ENCODE measurements at places on chromosomes 16 and 17.

- DNase-seq: no peak
Observed at GRCh38 chr17:43967251-43967875, 13.6 kb upstream of the PYY start.

DNA sequence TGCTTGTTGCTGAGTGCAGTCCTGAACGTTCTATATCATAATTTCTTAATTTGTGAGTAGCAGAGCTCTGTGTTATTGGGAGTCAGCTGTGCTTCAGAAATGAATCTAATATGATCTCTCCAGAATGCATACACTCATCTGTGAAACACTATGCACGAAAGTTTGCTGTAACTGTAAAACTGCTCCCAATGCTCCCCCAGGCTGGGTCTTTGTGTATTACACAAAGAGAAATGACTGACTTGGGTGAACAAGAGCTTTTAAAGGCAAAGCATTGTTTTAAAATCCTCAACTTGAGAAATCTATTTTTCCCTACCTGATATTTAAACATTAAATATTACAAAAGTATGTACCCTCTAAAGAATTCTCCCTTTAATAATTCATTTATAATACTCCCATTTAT is 636.7 kb upstream of the KIF2B start:
- no peak for DNase-seq

DNA sequence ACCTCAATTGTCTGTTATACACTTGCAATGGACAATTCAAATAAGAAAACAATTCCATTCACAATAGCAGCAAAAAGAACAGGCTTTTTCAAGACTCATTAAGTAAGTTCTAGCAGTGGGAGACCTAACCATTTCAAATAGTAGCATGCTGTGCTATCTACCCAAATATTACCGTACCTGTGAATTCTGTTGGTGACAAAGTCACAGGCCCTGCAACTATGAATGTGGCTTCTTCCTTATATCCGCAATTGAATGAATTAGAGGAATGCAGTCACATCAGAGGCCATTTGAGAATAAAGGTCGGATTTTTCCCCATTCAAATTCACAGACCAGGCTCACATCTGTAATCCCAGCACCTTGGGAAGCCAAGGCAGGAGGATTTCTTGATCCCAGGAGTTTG is 800 bp upstream of the NME4 start:
- DNase-seq: no peak

DNA sequence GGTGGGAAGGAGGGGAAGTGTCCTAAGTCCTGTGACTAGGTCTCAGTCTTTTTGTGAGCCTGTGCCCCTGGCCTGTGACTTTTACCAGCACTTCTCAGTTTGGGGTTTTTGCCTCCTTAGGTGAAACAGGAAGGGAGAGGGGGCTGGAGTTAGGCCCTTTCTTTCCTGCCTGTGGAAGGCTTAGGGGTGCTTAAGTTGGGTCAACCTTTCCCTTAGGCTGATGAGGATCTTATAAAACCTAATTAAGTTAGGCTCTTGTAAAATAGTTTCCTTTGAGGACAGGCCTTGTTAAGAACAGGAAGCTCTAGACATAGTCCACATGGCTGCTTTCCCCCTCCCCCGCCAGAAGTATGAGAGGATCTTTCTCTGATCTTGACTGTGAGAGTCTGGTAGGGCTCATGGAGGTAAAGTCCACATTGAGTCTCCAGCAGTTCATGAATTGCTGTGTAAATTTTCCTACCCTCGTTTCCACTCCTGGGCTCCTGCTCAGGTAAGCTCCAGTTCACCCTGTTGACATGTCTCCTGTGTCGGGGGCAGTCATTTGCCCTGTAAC is 17.0 kb upstream of the DNASE1 start:
- no peak for DNase-seq

DNA sequence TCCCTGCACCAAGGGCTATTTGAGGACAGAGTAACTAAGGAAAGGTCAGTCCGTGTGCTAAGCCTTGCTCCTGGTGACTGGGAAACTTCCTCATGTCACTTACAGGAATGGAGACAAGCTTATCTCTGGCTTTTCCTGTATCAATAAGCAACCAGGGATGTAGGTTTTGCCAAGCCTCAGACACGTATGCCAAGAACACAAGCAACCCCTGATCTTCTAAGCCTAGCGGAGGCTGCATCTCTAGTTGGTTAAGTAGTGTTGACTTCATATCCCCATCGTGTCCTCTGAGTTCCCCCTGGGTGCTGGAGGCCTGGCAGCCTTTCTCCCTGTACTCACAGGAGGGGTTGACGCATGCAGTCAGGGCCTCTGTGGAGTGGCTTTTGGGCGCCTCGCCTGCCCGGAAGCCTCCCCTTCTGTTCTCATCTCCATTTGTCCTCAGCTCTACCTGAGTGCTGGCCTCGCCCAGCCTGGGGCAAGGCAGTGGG is 1.4 kb upstream of the C1QTNF1 start:
- DNase-seq: no peak

GRCh38 chr17:39929646-39930407 is 2.3 kb downstream of the LRRC3C start:
- no peak for DNase-seq

- no peak for DNase-seq
Observed at GRCh38 chr16:78421181-78421708, 321.8 kb downstream of the WWOX start.

DNA sequence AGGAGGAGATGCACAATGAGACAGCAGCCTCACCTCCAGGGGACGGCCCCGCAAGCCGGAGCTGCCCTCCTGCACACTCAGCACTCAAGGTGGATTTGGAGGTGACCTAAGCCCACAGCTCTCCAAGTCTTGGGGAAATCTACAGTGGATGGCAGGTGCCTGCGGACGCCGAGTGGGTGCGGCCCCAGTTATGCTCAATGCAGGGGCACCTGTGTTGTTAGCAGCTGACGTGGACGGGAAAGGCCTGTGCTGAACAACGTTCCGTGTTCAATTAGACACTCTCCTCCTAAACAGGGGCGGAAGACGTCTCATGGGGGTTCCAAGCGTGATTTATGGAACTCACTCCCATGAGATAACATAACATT is 22.0 kb upstream of the METRNL start:
- DNase-seq: no peak

- peak; percentile 42 for DNase-seq
Observed at GRCh38 chr16:70018254-70018653, 67.1 kb downstream of the CLEC18A start.

DNA sequence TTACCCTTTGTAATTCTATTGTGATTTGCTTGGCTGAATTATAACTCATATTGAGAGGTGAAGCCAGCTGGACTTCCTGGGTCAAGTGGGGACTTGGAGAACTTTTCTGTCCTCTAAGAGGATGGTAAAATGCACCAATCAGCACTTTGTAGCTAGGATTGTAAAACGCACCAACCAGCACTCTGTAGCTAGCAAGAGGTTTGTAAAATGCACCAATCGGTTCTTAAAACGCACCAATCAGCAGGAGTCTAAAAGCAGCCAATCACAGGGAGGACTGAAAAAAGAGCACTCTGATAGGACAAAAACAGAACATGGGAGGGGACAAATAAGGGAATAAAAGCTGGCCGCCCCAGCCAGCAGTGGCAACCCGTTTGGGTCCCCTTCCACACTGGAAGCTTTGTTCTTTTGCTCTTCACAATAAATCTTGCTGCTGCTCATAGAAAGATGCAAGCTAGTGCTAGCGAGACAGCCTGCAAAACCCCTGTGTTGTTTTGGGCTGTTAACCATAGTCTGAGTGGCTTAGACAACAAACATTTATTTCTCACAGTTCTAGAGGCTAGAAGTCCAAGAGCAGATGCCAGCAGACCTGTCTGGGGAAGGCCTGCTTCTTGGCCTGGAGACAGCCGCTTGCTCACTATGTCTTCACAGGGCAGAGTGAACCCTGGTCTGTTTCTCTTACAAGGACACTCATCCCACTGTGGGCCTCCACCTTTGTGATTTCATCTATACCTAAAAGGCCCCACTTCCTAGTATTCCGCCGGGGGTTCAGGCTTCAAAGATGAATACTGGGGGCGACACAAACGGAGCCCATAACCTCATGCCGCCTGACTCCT is 39.0 kb upstream of the CRISPLD2 start:
- DNase-seq: no peak

- DNase-seq: no peak
Observed at GRCh38 chr17:76683011-76683755, 27.6 kb downstream of the MXRA7 start.

DNA sequence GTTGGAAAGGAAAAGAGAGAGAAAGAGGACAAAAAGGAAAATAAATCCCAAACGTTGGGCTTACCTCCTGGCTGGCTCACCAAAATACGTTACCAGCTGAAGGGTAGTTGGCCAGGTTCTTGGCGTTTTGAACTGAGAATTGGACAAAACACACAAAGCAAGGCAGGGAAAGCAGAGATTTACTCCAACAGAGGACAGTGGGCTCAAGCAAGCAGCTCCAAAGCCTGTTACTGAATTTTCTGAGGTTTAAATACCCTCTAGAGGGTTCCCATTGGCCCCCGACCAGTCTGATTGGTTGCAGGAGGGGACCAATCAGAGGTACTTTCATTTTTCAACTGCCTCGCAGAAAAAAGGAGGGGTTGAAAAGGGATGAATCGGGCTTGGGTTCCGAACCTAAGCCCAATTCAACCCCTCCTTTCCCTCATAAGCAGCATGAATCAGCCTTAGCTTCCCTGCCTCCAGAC is 55.6 kb upstream of the ALOX12 start:
- DNase-seq: no peak

GRCh38 chr17:31918701-31919128 is 17.2 kb upstream of the UTP6 start:
- DNase-seq: no peak

DNA sequence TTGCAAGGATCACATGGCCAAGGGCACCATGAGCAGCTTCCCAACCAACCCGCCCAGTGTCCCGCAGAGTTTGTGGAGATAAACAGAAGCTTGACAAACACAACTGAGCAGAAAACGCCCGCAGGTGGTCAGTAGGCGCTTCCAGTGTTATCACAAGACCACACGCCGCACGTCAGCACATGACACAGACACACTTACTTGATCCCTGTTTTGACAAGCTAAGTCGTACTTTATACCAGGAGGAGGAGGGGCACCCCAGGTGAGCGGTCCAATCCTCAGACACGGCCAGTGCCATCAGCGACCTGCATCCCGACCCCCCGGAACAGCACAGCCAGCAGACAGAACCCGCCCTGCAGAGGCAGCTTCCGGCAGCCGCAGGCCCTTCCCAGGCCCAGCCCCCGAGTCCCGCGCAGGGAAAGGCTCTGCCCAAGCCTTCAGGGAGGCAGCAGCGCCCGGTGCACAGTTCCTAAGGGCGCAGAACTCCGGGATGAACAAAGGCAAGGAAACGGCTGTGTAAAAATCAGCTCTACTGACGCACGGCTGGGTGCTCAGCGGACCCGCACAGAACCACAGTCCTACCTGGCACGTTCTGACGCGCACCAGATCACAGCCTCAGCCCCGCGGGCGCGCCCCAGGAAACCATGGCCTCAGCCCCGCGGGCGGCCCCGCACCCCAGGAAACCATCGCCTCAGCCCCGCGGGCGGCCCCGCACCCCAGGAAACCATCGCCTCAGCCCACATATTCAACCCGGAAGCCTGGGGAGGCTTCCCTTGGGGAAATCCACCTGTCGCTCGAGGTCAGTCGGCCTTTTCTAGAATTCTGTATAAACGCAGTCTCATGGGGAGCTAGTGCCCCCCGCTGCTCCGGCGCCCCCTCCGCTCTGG is 27.8 kb downstream of the AXIN1 start:
- DNase-seq: peak; percentile 42

- no peak for DNase-seq
Observed at GRCh38 chr16:83737729-83738354, 69.9 kb upstream of the HSBP1 start.

DNA sequence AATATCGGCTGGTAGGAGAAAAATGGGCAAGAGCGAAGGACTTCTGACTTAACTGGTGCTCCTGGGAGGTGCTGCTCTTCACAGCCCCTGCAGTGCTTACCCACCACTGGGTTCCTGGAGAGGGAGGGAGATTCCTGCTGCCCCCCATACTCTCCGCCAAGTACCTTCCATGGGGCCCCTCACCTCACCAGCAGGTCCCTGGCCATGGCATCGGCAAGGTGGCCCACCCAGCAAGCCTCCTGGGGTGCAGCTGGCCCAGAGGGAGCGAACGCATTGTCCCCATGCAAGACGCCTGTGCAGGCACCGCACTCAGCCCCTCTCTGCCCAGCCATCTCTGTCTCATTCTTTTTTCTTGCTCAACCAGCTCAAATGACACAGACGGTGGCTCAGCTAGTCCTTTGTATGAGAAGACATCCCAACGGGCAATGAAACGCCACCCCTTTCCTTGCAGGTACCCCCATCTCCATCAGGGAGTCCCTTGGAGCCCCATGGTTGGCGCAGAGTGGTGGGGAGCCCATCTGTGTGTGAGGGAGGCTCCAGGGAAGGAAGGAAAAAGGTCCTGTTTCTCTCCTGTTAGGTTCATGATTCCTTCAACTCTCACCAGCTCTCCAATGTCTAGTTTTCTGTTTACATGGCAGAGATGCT is 9.6 kb upstream of the ALDH3A1 start:
- DNase-seq: no peak

DNA sequence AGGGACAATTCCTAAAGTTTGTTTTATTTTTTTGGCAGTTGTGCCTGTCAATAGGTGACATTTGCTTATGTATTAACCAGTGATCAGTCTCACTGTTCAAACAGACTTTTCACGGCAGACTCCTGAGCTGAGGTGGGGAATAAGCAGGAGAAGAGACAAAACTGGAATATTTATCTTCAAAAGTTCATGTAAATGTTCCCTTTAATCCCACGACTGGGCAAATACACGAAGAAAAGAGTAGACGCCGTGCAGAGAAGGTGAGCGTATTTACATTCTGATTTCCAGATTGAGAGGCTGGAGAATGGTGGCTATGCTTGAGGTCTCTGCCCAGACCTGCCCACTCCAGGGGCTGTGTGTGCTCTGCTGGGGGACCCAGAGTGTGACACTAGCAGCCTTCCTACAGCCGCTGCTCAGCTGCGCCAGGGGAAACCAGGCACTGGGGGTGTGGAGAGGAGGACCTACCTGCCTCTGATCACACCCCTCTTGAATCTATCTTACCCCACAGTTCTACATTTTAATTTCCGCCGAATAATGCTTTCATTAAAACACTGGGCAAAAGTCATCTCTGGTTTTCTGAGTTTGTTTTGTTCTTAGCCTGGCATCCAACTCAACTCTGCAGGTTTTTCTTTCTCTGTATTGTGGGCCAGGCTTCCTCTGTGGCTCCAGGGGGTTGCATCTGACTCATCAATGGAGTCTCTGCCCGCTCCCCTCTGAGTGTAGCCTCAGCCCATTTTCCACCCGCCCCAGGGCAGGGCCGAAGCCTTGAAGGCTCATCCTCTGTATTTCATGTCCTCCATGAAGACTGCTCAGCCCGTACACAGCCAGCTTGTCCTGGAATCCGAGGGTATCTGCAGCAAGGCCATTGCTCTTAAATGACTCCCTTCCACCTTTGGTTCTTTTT is 237.1 kb downstream of the NTN1 start:
- no peak for DNase-seq

DNA sequence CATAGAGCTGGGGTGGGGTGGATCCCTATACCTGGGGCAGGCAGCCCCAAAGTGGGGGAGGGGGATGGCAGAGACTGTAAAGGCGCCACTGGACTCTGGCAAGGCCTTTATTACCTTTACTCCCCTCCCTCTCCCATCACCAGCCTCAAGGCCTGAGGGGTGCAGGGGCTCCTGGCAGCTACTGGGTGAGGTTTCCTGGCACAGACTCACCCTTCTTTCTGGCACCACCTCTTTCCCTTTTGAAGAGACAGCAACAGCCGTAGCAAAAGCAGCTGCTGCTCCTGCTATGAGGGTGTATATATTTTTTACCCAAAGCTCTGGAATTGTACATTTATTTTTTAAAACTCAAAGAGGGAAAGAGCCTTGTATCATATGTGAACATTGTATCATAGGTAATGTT is 17.6 kb downstream of the RAPGEFL1 start:
- DNase-seq: no peak

- no peak for DNase-seq
Observed at GRCh38 chr17:61280338-61280737, 119.3 kb upstream of the TBX2 start.

GRCh38 chr17:31511195-31511578 is 119.7 kb downstream of the RAB11FIP4 start:
- DNase-seq: no peak

Data from stimulated activated CD4-positive, alpha-beta T cell treated with anti-CD3 and anti-CD28 coated beads, Interleukin-4, amount 100 ng/mL, for 4 hours (primary cell).